ENCODE measurements at places on chromosomes 6 and 20. TPM values are rescaled to one million over a fixed set of nuclear protein-coding genes. Genes with fewer than 3 reads are reported as not detected.

The STMN3 gene
- 5.6 TPM for total RNA-seq

The PNPLA1 gene
- 0.23 TPM for total RNA-seq

The MATN4 gene
- 0.05 TPM for total RNA-seq

The LRRN4 gene
- total RNA-seq = 0.14 TPM

The HTR1E gene
- total RNA-seq = not detected

The LTA gene
- not detected for total RNA-seq

The FOXO3 gene
- 26.2 TPM for total RNA-seq

The CST9L gene
- total RNA-seq = not detected

The ARFGEF3 gene
- 3.0 TPM for total RNA-seq

The TFAP2B gene
- not detected for total RNA-seq

The SFTA2 gene
- total RNA-seq = not detected

The MEI4 gene
- total RNA-seq = not detected

The ROMO1 gene
- total RNA-seq = 448 TPM

The SLC22A3 gene
- 2.2 TPM for total RNA-seq

The PTCRA gene
- not detected for total RNA-seq

The MC3R gene
- total RNA-seq = not detected

The NHLRC1 gene
- 1.8 TPM for total RNA-seq

The NOTCH4 gene
- 0.98 TPM for total RNA-seq

The HLA-DOB gene
- 2.2 TPM for total RNA-seq

The ME1 gene
- 29.6 TPM for total RNA-seq

The SIRPG gene
- total RNA-seq = not detected

The HLA-DPA1 gene
- total RNA-seq = not detected

The PAX1 gene
- total RNA-seq = not detected

The SAPCD1 gene
- 0.63 TPM for total RNA-seq

The TRAPPC3L gene
- not detected for total RNA-seq

The KHDC1L gene
- not detected for total RNA-seq

The HFE gene
- total RNA-seq = 8.0 TPM

The LY6G6D gene
- not detected for total RNA-seq

The COL12A1 gene
- total RNA-seq = 29.8 TPM

The TBC1D32 gene
- 12.6 TPM for total RNA-seq

The RBM24 gene
- 1.9 TPM for total RNA-seq
